ENCODE measurements at places on chromosomes 3 and 15.

GRCh38 chr3:21755896-21756295, 4.9 kb upstream of the ZNF385D start:
- DNase-seq, result no peak

GRCh38 chr3:192889679-192890078, 28.0 kb downstream of the MB21D2 start:
- no peak for DNase-seq

DNA sequence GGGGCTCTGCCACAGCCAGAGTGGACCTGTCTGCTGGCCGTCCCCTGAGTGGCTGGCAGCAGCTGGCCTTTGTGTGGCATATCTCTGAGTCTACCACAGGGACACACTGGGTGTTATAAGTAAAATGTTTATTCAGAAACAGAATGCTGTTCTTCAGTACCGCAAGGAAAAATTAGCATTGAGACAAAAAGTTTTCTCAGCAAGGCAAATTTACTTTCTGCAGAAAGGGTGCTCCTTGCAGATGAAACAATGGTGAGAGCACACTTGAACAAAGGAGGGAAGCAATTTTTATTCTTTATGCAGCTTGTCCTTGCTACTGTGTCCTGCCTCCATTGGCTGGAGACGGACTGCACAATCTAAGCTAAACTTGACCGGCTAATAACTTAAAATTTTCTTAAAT, 4.0 kb downstream of the TMEM89 start:
- DNase-seq, result no peak

DNA sequence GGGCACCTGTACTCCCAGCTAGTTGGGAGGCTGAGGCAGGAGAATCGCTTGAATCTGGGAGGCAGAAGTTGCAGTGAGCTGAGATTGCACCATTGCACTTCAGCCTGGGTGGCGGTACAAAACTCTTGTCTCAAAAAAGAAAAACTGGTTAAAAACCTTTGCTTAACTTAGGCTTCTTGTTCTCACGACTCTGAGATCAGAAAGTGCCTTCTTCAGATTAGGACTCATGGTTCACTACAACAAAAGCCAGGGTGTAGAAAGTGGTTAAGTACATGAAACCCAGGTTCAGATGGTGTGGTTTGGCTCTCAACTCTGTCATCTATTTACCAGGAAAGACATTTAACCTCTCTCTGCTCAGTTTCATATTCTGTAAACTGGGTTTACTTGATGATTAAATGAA, 168.4 kb downstream of the TUSC7 start:
- DNase-seq, result no peak

- no peak for DNase-seq
Measured at GRCh38 chr3:124652009-124652408, 78.2 kb upstream of the UMPS start.
